ENCODE measurements at places on chromosomes 12 and 14.

DNA sequence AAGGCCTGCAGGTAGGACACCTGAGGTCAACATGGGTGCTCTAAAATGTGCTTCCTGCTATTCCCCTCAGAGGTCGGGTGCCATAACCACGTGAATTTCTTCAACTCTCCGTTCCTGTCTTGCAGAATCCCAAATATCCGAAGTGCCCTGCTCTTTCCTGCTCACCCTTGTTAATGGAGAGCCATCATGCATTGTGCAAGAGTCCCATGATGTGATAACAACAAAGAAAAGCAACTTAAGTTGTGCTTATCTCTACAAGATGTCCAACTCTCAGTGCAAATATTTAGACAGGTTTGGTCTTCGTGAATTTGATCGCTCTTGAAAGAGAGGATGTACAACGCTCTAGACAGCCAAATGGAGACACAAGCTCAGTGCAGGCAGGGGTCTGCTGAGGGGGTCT is 210.6 kb upstream of the PLXNC1 start:
- no peak for DNase-seq

- no peak for DNase-seq
These were observed 100.4 kb downstream of the TTC6 start for GRCh38 chr14:37695866-37696265.

DNA sequence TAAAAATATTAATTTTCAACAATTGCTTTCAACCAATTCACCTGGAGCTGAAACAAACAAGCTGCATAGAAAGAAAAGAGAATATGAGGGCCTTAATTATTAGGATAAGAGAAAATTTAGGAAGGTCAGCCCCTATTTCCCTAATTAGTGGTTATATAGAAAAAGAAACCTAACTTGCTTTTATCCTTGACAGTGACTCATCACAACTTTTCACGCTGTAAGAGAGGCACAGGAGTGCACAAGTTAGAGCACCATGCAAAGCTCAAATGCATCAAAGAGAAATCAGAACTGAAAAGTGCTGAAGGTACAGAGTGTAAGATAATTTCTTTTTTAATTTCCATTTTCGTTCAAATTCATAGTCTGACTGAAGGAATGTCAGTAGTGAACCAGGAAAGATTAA is 4.7 kb downstream of the CLEC4D start:
- no peak for DNase-seq

- no peak for DNase-seq
These were observed 897 bp upstream of the TBX3 start for GRCh38 chr12:114684870-114685273.

- DNase-seq: no peak
These were observed 67.3 kb downstream of the GSC start for GRCh38 chr14:94702629-94703028.

DNA sequence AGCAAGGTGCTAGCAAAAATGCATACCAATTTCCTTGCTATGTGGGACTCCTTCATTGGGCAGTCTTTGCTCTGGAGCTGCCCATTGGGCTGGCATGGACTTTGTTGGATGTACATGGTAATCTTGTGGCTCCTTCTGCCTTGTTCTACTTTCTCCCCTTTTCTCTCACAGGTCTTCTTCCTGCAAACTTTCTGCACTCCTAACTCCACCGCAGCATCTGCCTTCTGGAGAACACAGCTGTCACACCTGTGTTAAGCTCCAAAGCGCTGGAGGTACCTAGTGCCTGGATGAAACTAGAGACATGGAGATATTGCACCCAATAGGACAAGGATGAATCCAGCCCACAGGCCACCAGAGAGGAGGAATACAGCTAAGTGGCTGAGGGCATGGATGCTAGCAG is 60.7 kb upstream of the CCND2 start:
- DNase-seq: no peak

DNA sequence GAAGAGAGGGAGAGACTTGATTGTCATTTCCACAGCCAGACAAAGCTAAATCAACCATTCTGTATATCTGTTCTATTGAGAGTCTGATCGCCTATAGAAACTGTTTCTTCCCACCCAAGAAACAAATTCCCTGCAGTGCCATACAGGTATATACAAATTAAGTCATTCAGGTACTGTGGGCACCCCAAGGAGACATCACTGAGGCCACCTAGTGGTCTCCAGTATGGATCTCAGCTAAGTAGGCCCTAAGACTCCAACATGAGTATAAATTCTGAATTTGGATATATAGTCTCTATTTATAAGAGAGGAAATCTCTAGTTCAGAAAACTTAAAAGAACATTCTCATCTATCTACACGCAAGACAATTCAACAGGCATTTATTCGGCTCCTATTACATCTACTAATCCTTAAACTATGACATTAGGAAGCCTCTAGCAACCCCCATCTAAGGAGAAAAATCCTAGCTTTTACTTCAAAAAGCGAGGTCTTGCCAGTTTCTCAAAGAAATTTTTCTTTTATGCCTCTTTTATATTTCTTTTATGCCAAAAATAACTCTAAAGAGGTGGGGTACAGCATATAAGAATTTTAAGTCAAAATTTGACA is 62.6 kb downstream of the DCAF5 start:
- DNase-seq: no peak

DNA sequence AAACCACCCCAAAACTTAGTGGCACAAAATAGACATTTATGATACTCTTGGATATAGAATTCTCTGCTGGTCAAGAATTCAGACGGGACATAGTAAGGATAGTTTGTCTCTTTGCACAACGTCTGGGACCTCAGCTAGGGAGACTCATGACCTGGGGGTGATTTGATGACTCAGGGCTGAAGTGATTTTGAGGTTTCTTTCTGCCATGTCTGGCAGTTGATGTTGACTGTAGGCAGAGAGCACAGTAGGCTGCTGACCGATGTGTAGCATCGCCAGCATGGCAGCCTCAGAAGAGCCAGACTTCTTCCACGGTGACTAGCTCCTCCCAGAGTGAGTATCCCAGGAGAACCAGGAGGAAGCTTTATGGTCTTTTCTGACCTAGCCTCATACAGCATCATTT is 88.9 kb upstream of the FRMD6 start:
- no peak for DNase-seq

GRCh38 chr14:75435473-75435872 is 7.7 kb downstream of the JDP2 start:
- DNase-seq: no peak

- DNase-seq: peak; percentile 22
These were observed 27.4 kb upstream of the GUCY2C start for GRCh38 chr12:14723763-14724162.

Data from activated gamma-delta T cell treated with anti-CD3 and anti-CD28 coated beads, Interleukin-2, amount 50 U/mL, for 16 hours (primary cell).